ENCODE measurements at places on chromosomes 7 and 10. TPM values are rescaled to one million over a fixed set of nuclear protein-coding genes. Genes with fewer than 3 reads are reported as not detected.

DNA sequence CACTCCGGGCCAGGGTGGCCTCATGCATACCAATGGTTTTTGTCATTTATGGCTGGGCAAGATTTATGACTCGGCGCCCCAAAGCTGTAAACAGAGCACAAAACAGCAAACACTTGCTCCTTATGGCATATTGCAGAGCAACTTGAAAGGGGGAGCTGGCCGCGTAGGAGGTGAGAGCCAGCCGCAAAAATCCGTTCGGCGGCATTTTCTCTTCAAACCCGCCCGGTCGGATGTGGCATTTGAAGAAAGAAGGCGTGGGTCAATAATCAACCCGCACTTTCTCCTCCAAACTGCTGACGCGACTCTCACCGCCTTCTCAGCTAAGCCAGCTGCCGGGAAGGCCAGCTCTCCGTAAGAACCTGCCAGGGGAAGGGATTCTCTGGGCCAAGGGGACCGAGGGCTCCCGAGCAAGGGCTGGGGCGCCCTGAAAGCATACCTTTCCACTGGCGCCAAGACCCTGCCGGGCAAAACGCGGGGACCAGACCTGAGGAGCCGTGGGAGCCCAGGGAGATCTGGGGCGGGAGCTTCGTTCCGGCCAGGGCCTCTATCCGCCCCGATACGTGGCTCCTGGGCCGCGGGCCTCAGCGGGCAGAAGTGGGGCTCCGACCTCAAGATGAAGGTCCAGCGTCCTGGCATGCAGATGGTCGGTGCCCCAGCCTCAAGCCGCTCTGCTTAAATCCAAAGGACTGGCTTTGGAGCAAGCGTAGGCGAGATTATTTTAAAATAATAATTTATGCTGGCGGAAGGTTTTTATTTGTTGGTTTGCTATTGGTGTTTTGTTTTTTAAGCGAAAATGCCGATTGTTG is 12.9 kb upstream of the HOXA2 start:
- DNase-seq, result no peak

Gene CALD1
- total RNA-seq, result not detected

- DNase-seq, result no peak
These were observed 575 bp downstream of the DLG5 start for GRCh38 chr10:77925795-77926565.

Gene CAV1
- total RNA-seq, result not detected

DNA sequence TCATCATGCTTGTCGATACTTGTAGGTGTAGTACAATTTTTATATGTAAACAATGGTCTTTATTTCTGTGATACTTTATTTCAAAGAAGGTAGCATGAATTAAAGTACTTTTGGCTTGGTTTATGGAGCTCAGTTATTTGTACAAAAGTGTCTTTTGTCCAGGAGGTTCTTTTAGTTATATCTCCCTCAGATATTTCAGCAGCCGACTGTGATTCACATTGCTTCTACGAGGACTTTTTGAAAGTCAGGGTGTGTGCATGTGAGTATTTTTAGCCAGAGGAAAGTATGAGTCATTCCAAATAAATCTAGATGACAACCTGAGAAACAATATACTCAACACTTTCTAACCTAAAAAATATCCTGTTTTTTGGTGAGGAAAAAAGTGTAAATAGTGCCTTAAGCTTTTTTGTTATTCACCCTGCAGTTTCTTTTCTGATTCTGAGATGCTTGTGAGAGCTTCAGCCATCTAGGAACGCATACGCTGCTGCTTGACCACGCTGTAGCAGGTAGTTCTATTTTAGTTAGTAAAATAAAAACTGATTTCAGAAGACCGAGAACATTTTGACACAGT is 595 bp upstream of the SUN1 start:
- peak; percentile 13 for DNase-seq

- DNase-seq, result no peak
These were observed 335.3 kb downstream of the SUGCT start for GRCh38 chr7:40470091-40470592.
